Large intestine (tissue), 12 donors: ENCODE measurements at places on chromosomes 2 and 18.

GRCh38 chr2:144712550-144712940, 192.6 kb upstream of the ZEB2 start:
- H3K27me3 ChIP-seq = no peaks in the 10 kb centered on the region
- H3K4me3 ChIP-seq = no peak overlapping the region
- H3K4me1 ChIP-seq = no peaks in the 10 kb centered on the region

- no peak overlapping the region for H3K4me3 ChIP-seq
- H3K27ac ChIP-seq = no peak overlapping the region
- H3K4me1 ChIP-seq = no peaks in the 10 kb centered on the region
- DNase-seq = no peak
- no peaks in the 10 kb centered on the region for H3K27me3 ChIP-seq
- H3K36me3 ChIP-seq = no peaks in the 10 kb centered on the region
These were observed 596.6 kb upstream of the GYPC start for GRCh38 chr2:126059379-126059778.

DNA sequence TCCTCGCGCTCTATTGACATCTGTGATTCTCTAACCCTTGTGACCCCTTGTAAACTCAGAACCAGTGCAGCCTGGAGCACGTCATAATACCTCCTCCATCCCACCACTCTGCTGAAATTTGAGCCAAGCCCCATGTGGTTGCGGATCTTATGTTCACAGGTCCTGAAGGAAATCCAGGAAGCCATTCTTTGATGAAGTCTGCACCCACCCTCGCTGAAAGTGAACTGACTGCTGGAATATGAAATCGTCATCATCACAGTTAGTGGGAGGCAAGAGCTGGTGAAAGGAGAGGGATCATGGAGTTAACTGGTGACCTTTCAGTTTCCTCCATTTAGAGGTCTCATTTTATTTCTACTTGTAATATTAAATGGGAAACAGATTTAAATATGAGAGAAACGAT, 21.6 kb downstream of the ZEB2 start:
- no peak overlapping the region for H3K4me3 ChIP-seq
- no peaks in the 10 kb centered on the region for H3K36me3 ChIP-seq
- peaks cover 32% of the 10 kb centered on the region for H3K27me3 ChIP-seq
- DNase-seq = no peak
- H3K4me1 ChIP-seq = no peaks in the 10 kb centered on the region
- no peak overlapping the region for H3K27ac ChIP-seq

DNA sequence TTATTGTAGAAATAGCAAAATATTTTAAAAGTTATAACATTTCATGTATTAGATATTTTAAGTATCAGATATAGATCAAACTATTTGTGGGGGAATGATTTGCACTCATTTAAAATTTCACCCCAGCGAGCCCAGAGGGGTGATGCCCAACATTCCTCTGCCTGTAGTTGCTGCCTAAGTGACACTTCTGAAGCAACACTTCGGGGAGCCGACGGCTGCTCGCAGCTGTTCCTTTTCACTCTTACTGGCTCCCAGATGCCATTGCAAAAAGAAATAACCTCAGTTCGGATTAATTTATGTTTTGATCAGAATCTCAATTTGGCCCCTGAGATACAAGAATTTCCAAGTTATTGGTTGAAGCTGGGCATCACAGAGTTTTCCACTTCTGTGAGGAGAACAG, 603.8 kb downstream of the PLCL1 start:
- H3K27ac ChIP-seq = no peak overlapping the region
- H3K27me3 ChIP-seq = no peaks in the 10 kb centered on the region
- no peaks in the 10 kb centered on the region for H3K36me3 ChIP-seq
- no peak for DNase-seq

GRCh38 chr2:96251721-96252292, 14.0 kb downstream of the TMEM127 start:
- peaks cover 49% of the 10 kb centered on the region for H3K36me3 ChIP-seq
- no peak overlapping the region for H3K4me3 ChIP-seq
- peaks cover 19% of the 10 kb centered on the region for H3K4me1 ChIP-seq
- no peaks in the 10 kb centered on the region for H3K27me3 ChIP-seq
- H3K27ac ChIP-seq = no peak overlapping the region

DNA sequence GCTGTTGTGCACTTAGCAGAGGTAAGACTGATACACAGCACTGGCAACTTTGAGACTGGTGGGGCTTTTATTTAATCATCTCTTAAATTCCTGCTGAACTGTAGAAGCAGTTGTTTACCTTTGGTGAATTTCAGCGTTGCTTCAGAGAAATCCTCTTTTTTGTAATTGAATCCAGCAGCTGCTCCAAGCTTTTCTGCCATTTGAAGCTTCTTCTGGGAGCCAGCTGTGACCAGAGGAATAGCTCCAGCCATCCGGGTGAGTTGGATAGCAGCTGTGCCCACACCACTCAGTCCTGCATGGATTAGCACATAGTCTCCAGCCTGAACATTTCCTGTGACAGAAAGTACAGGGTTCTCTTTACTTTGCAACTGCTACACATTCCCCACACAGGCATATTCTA, 3.9 kb downstream of the TP53I3 start:
- no peak overlapping the region for H3K27ac ChIP-seq
- no peak for DNase-seq
- no peak overlapping the region for H3K4me3 ChIP-seq
- H3K4me1 ChIP-seq = peaks cover 27% of the 10 kb centered on the region
- H3K36me3 ChIP-seq = peaks cover 26% of the 10 kb centered on the region
- no peaks in the 10 kb centered on the region for H3K27me3 ChIP-seq

- H3K4me3 ChIP-seq = no peak overlapping the region
- no peaks in the 10 kb centered on the region for H3K4me1 ChIP-seq
- no peak for DNase-seq
- no peak overlapping the region for H3K27ac ChIP-seq
- H3K36me3 ChIP-seq = no peaks in the 10 kb centered on the region
These were observed 3.3 kb downstream of the SKOR2 start for GRCh38 chr18:47248115-47248603.

DNA sequence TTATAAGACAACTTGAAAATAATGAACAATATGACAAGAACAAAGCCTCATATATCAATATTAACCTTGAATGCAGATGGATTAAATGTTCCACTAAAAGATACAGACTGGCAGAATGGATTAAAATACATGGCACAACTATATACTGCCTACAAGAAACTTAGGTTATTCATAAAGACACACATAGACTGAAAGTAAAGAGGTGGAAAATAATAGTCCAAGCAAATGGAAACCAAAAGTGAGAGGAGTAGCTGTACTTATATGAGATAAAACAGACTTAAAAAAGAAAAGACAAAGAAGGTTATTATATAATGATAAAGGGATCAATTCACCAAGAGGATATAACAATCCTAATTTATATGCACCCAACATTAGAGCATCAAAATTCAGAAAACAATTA, 18.2 kb downstream of the LMAN1 start:
- DNase-seq = no peak
- no peaks in the 10 kb centered on the region for H3K4me1 ChIP-seq
- H3K4me3 ChIP-seq = no peak overlapping the region
- no peaks in the 10 kb centered on the region for H3K27me3 ChIP-seq
- H3K36me3 ChIP-seq = peaks cover 68% of the 10 kb centered on the region

GRCh38 chr2:99640635-99641151, 150.9 kb upstream of the REV1 start:
- no peak for DNase-seq
- no peaks in the 10 kb centered on the region for H3K36me3 ChIP-seq
- H3K4me1 ChIP-seq = no peaks in the 10 kb centered on the region
- H3K27me3 ChIP-seq = peaks cover 4% of the 10 kb centered on the region

DNA sequence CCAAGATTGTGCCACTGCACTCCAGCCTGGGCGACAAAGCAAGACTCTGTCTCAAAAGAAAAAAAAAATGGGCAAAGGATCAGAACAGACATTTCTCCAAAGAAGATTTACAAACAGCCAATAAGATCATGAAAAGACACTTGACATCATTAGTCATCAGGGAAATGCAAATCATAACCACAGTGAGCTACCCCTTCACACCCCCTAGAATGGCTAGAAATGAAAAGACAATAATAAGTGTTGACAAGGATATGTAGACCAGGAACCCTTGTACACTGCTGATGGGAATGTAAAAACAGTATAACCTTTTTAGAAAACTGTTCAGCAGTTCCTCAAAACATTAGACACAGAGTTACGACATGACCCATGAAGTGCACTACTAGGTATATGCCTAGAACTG, 18.4 kb upstream of the MTERF4 start:
- no peaks in the 10 kb centered on the region for H3K27me3 ChIP-seq
- no peak overlapping the region for H3K4me3 ChIP-seq
- no peaks in the 10 kb centered on the region for H3K4me1 ChIP-seq
- DNase-seq = no peak
- H3K27ac ChIP-seq = no peak overlapping the region

GRCh38 chr18:8933714-8934284, 168.7 kb upstream of the NDUFV2 start:
- H3K36me3 ChIP-seq = no peaks in the 10 kb centered on the region
- H3K27me3 ChIP-seq = no peaks in the 10 kb centered on the region
- peaks cover 14% of the 10 kb centered on the region for H3K4me1 ChIP-seq
- no peak for DNase-seq
- no peak overlapping the region for H3K27ac ChIP-seq

- H3K27ac ChIP-seq = no peak overlapping the region
- no peak overlapping the region for H3K4me3 ChIP-seq
- H3K27me3 ChIP-seq = peaks cover 84% of the 10 kb centered on the region
- DNase-seq = peak; percentile 32
- no peaks in the 10 kb centered on the region for H3K36me3 ChIP-seq
- H3K4me1 ChIP-seq = peaks cover 12% of the 10 kb centered on the region
These were observed 877 bp downstream of the INHBB start for GRCh38 chr2:120346667-120347358.

GRCh38 chr2:104177179-104177578, 676.7 kb upstream of the POU3F3 start:
- H3K27me3 ChIP-seq = no peaks in the 10 kb centered on the region
- no peak overlapping the region for H3K27ac ChIP-seq
- H3K4me1 ChIP-seq = no peaks in the 10 kb centered on the region
- H3K36me3 ChIP-seq = no peaks in the 10 kb centered on the region
- no peak overlapping the region for H3K4me3 ChIP-seq

- peaks cover 3% of the 10 kb centered on the region for H3K4me1 ChIP-seq
- H3K27me3 ChIP-seq = peaks cover 3% of the 10 kb centered on the region
- no peaks in the 10 kb centered on the region for H3K36me3 ChIP-seq
- no peak overlapping the region for H3K27ac ChIP-seq
- H3K4me3 ChIP-seq = no peak overlapping the region
These were observed 130.2 kb downstream of the RGPD3 start for GRCh38 chr2:106338043-106338442.

DNA sequence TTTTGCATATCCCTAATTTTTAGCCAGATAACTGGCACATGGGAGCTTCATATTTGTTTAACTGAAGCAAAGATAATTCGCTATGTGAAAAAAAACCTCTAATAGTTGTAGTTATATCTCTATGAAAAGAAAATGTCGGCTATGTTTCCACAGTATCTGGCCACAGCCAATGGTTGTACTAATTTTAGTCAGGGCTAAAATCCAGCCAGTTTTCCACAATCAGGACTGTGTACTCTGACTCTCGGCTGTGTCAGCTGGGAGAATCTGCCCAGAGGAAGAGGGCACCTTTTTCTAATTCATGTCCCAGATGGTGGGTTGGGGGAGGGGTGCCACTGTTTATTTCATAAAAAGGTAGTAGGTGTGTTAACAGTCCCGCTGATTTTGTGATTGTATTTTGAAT, 38.8 kb downstream of the STRADB start:
- no peak for DNase-seq
- no peak overlapping the region for H3K4me3 ChIP-seq
- no peaks in the 10 kb centered on the region for H3K27me3 ChIP-seq
- H3K36me3 ChIP-seq = no peaks in the 10 kb centered on the region
- no peaks in the 10 kb centered on the region for H3K4me1 ChIP-seq

DNA sequence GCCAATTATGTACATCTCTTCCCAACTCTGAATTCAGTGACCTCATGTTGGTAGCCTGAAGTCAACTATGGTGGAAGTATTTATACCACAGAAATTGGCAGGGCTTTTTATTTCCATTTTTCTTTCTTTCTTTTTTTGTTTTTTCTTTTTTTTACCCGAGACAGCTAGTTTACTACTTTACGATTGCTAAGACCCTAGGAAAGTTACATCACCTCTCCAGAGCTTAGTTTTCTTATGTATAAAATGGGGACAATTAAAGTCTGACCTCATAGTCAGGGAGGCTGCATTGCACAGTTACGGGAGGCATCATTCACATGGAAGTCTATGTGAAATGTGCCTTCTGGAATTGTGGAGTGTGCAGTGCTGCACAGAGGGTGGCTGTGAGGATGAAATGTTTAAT, 194.3 kb downstream of the MTX2 start:
- no peaks in the 10 kb centered on the region for H3K36me3 ChIP-seq
- no peak overlapping the region for H3K27ac ChIP-seq
- H3K4me3 ChIP-seq = no peak overlapping the region
- H3K4me1 ChIP-seq = no peaks in the 10 kb centered on the region
- peaks cover 32% of the 10 kb centered on the region for H3K27me3 ChIP-seq
